Activated naive CD4-positive, alpha-beta T cell treated with anti-CD3 and anti-CD28 coated beads, Interleukin-2, amount 50 U/mL, for 72 hours (primary cell): ENCODE measurements at places on chromosomes 3 and 15.

DNA sequence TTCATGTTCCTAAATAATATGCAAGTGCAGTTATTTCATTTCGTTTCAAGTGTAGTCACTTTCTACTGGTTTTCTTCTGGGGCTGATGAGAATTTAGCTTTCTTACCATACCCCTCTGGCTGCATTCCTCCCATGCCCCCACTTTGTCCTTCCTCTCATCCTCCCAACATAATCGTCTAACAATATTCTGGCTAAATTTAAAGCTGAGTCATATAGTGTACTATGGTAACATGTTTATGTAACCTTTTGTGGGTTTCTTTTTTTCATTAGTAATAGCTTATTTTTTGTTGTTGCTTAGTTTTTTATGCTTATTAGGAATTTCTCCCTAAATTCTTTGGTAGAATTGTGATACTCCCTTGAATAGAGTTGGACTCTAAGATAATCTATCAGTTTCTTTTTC lies 30.5 kb downstream of the DUT start:
- DNase-seq, result no peak

- DNase-seq, result no peak
Measured at GRCh38 chr15:41698779-41699178, 38.6 kb downstream of the MGA start.

DNA sequence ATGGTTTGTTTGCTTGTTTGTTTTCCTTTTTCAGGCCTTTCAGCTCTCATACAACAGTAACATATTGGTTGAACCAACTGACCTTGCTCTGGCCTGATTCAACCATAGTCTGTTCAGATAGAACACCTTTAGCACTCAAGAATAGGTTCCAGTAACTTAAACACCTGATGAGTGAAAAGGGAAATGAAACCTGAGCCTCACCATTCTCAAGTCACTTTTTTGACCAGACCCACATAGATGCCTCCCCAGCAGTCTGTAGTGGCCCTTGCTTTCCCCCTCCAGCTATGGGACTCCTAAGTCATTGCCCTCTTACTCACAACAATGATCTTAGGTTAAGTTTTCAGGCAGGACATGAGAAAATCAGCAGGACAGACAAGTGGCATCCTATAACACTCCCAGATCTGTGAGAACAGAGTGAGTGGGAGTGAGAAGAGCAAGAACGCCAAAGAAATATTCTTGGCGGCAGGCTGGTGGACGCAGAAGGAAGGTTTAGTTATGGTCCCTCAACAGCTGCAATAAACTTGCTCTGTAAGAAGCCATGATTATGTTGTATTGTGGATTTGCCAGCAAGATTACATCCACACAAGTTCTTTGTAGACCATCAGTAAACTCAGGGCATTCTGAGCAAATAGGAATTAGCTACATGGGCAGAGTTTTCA lies 367.5 kb downstream of the MECOM start:
- DNase-seq, result no peak

- no peak for DNase-seq
Measured at GRCh38 chr3:142120707-142121106, 28.6 kb downstream of the TFDP2 start.

- no peak for DNase-seq
Measured at GRCh38 chr3:73796382-73796781, 171.6 kb upstream of the PDZRN3 start.

DNA sequence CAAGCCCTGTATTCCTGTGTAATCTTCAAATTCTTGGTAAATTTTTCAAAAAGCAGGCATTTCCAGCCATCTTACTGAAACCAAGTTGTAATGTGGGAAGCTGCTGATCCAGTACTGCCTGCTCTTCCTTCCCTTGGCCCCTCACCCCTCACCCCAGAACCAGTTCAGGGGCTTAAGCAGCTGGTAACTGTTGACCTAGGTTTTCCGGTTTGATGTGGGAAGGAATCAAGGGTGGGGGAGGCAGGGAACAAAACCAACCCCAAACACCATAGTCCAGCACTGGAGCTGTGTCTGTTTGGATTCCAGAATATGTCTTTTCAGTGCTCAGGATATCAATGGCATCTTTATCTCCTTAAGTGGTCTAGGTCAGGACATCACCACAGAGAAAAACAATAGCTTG lies 26.7 kb downstream of the SNX1 start:
- DNase-seq, result no peak

DNA sequence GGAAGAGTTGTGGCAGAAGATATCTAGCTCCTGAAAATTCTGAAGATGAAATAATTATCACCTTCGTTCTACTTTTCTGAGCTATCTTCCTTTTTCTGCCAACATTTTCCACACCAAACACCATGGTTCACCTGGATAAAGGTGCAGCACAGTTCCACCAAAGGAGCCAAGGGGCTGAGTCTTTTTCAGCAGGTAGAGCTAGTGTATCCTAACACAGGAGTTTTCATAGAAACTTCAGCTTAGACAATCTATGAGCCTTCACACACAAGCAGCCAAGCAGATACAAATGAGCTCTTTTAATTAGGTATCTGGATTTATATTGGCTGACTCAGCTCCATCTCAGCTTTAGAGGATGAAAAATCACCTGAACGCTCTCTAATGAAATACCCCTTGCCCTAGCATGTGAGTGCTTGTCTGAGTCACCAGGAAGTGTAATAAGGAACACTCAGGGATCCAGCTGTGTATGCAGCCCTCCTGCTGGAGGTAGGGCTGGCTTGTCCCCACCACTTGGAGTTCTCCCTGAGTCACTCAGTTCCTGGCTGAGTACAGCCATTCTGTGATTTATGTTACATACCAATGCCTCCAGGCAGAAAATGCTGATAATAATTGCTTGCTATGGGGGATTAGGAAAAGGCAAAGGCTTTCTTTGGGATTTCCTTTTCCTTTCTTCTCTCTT lies 385.7 kb downstream of the LSAMP start:
- DNase-seq, result no peak

- DNase-seq, result no peak
Measured at GRCh38 chr3:100189444-100189964, 71.3 kb upstream of the TBC1D23 start.

GRCh38 chr3:70137366-70137765 lies 137.8 kb downstream of the SAMMSON start:
- DNase-seq, result no peak

DNA sequence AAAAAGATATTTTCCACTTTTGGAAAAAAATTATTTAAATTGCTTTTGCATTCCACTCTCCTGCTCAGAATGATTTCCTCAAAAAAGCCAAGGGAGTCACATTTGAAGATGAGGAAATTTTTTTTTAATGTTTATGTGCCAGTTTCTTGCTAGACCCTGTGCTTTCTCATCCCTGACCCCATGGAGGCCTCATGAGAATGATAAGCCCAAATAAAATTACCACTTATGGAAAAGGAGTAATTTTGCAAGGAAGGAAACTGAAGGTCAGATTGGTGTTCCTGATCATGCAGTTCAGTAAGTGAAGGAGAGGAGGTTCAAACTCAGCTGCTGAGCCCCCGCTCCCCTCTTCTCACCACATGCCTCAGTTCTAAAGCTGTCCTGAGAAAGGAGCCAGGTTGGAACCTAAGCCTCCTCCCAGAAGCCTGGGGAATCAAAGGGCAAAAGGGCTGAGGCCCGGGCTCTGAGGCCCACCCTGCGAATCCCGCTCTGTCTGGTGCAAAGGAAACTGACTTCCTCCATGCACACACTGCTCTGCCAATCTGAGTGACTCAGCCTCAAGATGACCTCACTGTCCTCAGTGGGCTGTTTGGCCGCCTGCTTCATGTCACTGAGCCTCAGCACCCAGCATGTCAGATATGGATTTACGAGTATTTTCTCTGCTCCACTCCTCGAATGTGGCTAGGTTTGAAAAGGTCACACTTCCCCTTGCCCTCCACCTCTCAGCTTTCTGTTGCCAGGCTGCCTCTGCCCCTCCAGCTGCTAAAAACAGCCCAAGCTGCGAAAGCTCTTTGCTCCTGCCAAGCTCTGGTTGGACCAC lies 56.9 kb upstream of the FLNB start:
- DNase-seq, result no peak

GRCh38 chr3:72830452-72831223 lies 17.6 kb downstream of the SHQ1 start:
- no peak for DNase-seq

GRCh38 chr3:30680789-30681648 lies 74.6 kb downstream of the TGFBR2 start:
- DNase-seq, result no peak

DNA sequence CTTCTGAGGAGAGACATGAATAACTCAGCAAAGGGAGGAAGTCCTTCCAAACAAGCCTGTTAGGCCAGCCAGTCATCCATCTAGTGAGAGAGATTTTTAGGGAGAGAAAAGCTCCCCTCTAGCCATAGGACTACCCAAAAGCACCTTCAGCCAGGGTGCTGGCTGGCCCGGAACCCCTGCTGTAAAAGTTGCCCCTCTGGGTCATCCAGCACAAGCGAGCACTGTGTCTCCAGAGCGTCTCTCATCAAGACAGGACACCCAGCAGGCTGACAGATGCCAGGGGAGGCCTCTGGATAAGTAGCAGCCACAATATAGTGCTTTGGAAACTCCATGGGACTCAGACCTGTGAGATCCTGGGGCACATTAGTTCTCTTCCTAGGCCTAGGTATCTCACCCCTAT lies 24.5 kb downstream of the ANXA2 start:
- no peak for DNase-seq
